K562 (cell line): ENCODE measurements at places on chromosomes 13 and 19. TPM values are rescaled to one million over a fixed set of nuclear protein-coding genes. Genes with fewer than 3 reads are reported as not detected.

Gene ZNF581
- 23.2 and 24.0 TPM in 2 replicates for polyA plus RNA-seq

Gene URAD
- polyA plus RNA-seq = not detected in 2 replicates

Gene KIR3DL1
- not detected in 2 replicates for polyA plus RNA-seq

Gene PPM1N
- 14.0 and 15.7 TPM in 2 replicates for polyA plus RNA-seq

Gene CAB39L
- polyA plus RNA-seq = 1.7 and 2.2 TPM in 2 replicates

Gene LPAR2
- 8.1 and 13.8 TPM in 2 replicates for polyA plus RNA-seq

Gene RNF113B
- polyA plus RNA-seq = not detected in 2 replicates

- no peak for DNase-seq
Measured at GRCh38 chr19:1080360-1081161, 13.6 kb downstream of the ARHGAP45 start.

DNA sequence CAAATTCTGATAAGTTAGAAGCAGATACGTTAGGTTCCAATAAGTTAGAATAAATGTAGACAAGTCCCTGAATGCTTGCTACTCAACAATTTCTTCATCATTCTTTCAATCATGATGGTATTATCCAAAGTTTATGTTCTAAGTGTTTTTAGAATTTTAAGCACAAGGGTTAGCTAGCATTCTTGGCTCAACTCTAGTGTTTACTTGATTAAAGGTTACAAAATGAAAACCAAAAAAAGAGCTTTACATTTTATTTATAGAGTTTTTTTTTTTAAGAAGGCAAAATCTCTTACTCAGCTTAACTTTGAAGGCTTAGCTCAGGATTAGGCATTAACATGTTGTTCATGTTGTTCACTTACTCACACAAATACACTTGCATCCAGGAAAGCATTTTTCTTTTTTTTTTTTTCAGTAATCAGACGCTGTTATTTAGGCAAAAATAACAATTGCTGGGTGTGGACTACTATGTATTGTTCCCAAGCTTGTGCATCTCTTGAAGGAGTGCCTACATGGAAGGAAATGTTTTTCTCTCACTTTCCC is 420.6 kb downstream of the DCT start:
- no peak for DNase-seq

GRCh38 chr13:35617420-35617819 is 140.9 kb upstream of the MAB21L1 start:
- no peak for DNase-seq

DNA sequence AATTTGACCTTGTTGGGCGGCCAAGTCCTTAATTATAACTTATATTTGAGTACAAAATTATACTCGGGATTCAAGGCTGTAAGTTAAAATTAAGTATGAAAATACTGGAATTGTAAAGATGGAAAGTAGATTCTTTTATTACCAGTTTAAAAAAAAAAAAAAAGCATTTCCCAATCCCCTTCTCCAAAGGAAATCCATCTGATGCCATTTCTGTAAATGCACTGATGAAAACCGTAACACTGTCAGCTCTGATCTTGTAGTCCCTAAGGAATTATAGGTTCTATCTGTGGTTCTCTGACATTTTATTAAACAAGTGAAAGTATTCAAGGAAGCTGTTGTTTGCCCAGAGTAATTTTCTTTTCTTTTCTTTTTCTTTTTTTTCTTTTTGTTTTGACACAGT is 41.6 kb upstream of the HNRNPA1L2 start:
- DNase-seq = no peak

GRCh38 chr13:113544071-113544891 is 40.3 kb upstream of the TFDP1 start:
- DNase-seq = no peak

DNA sequence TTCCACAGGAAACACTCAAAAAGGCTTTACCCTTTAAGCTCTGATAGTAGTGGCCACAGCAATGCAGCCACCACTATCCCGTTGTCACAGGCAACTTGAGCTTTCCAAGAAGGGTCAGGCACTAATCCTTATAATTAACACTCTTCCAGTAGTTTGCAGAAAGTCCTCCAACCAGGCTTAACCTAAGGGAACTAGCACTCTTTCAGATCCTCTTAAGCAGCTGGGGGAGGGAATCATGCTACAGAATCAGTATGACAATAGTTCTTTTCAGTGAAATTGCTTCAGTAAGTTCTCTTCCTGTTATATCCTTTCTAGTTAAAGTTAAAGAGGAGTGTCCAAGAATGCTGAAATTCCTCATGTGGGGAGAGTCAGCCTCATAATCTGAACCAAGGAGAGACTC is 82.2 kb downstream of the TNFSF11 start:
- no peak for DNase-seq

DNA sequence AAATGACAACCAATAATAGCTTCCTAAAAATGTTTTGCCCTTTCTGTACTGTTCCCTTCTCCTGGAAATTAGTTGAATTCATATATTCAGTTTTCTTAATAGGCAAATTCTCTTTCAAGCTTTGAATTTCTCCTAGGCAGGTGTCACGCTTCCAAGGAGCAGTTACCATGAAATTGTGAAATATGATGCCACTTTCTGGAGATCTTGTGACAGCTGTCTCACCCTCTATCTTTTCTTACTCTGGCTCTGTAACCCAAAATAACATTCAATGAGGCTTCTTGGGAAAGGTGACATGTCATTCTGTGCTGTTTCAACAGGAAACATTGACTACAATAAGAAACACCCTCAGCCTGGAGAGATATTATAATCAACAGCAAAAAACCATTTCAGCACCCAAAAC is 80.3 kb upstream of the MRI1 start:
- DNase-seq = no peak

DNA sequence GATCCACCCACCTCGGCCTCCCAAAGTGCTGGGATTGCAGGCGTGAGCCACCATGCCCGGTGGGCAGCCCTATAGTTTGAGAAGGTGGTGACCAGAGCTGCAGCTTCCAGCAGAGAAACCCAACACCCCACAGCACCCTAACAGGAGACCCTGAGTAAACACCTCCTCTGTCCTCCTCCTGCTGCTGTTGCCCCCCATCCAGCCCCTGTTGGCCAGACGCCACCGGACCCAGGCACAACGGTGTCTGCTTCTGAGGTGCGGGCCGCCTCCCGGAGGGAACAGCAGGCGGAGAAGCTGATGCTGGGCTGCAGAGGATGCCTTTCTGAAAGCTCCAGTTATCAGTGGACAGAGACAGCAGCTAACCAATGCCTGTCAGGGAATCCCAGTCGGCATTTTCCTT is 175.5 kb downstream of the COL4A1 start:
- DNase-seq = no peak

DNA sequence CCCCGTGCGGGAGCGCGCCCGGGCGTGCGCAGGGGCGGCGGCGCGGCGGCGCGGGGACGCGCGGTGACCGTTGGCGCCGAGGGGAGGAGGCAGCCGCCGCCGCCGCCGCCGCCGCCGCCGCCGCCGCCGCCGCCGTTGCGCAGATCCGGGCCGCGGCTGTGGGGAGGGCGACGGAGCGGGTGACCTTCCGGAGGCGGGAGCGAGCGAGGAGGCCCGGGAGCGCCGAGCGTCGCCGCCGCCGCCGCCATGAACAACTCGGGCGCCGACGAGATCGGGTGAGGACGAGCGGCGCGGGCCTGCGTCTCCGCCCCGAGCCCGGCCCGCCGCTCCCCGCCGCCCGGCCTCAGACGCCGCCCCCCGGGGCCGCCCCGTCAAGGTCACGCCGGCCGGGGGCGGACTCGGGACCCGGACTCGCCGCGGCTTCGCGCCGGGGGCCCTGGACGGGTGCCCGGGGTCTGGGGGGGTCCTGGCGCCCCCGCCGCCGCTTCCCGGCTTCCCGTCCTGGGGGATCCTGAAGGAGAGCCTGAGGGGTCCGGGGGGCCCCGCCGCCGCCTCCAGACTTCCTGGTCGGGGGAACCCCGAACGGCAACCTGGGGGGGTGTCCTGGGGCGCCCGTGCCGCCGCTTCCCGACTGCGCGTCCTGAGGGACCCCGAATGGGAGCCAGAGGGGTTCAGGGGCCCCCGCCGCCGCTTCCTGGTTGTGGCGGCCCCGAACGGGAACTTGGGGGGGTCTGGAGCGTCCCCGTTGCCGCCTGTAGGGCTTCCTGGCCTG is at the start of gene DAZAP1:
DAZAP1 (plus strand) TSS at position 59 of the 772 bp plus-strand sequence; CDS start at position 247, 188 bp downstream.
- peak; percentile 87 for DNase-seq

- no peak for DNase-seq
Measured at GRCh38 chr13:92255526-92255925, 857.1 kb downstream of the GPC5 start.

GRCh38 chr19:926589-927350 is 935 bp downstream of the ARID3A start:
- peak; percentile 67 for DNase-seq

GRCh38 chr13:100815476-100816046 is 141.0 kb upstream of the TMTC4 start:
- no peak for DNase-seq

DNA sequence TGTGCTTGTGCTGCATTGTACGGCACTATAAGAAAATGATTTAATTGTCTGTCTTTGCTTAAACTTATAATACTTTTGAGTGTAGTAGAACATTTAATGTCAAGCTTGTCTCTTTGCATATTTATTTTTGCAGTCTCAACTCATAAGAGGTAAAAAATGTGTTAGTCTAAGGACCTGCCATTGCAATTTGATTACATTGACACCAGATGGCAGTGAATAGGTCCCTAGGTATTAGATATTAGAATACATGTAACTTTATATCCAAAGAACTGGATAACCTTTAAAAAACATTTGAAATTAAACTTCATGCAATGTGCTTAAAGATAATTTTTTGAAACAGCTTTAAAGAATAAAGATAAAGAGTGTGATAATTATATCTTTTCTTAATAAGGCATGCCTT is 1421.3 kb downstream of the OLFM4 start:
- DNase-seq = no peak

- peak; percentile 13 for DNase-seq
Measured at GRCh38 chr13:45718063-45718462, 15.9 kb downstream of the CBY2 start.

DNA sequence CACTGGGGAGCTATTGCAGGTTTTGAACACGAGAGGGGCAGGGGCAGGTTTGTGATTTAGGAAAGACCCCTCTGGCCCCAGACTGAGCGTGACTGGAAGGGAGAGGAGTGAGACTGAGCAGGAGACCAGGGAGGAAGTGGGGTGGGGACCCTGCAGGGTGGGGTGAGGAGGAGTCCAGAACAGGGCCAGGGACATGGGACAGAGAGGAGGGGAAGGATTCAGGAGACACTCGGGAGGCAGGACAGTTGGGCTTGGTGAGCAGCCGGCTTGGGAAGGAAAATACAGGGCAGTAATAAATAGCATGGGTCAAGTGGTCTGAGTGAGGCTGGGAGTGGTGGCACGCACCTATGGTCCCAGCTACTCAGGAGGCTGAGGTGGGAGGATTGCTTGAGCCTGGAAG is 9.4 kb downstream of the FOSB start:
- no peak for DNase-seq
